T-helper 22 cell (primary cell): ENCODE measurements at places on chromosomes 13 and 19.

GRCh38 chr13:98048265-98048664, 94.6 kb upstream of the FARP1 start:
- DNase-seq: no peak

DNA sequence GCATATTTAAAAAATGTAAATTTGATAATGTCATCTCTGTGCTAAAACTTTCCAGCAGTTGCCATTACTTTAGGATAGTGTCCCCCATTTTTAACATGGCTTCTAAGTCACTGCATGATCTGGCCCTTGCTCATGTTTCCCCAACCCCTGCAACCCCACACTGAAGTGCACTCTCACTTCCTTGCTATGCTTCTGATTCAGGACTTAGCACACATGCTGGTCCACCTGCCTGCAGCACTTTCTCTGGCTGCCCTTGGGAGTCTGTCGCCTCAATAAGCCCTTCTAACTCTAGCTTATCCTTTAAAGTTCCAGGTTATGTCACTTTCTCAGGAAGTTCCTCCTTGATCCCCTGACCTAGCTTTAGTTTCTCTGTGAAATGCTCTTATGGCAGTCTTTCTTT, 241.0 kb downstream of the POSTN start:
- no peak for DNase-seq

GRCh38 chr19:44644402-44645016, 799 bp downstream of the PVR start:
- DNase-seq: no peak

DNA sequence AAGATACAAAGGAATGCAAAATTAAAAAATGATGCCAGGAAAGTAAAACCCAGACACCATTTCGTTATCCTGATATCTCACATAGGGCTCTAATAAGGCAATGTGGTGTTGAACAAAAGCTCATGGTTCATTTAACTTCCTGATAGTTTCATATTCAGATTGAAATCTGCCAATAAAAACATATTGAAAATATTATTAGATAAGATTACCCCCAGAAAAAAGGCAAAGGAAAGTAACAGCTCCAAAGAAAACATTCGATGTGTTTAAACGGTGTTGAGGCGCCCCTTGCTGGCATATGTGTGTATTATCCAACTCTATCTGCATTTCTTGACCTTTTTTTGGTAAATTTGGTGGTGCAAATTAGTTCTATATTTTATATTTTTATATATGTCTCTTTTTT, 75.9 kb downstream of the ESD start:
- peak; percentile 1 for DNase-seq

- DNase-seq: no peak
Measured at GRCh38 chr13:67643516-67644055, 413.4 kb upstream of the PCDH9 start.

- no peak for DNase-seq
Measured at GRCh38 chr19:37953171-37953917, 46.3 kb downstream of the SIPA1L3 start.

- no peak for DNase-seq
Measured at GRCh38 chr13:28494778-28495537, at the start of gene FLT1. FLT1 (minus strand) TSS chr13:28495128; CDS start chr13:28494843, 285 bp downstream.

- no peak for DNase-seq
Measured at GRCh38 chr13:82847595-82847994, 1034.7 kb downstream of the SLITRK1 start.

DNA sequence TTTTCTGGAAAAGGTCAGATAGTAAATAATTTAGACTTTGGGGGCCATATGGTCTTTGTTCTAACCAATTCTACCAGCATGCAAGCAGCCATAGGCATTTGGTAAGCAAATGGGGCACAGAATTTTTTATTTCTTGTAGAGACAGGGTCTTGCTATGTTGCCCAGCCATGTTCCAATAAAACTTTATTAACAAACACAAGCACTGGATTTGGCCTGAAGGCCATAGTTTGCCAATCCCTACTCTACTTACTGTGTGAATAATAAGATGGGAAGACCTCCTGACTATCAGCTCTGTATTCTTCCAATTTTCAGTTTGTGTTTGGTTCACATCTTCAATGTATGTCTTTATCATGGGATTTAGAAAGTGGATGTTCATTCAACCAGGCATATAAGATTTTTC, 53.0 kb upstream of the SERP2 start:
- DNase-seq: no peak

GRCh38 chr13:99158846-99159245, 41.8 kb upstream of the UBAC2 start:
- DNase-seq: no peak

GRCh38 chr13:91520952-91521351, 122.5 kb downstream of the GPC5 start:
- DNase-seq: no peak

GRCh38 chr19:32857584-32857983, 12.0 kb downstream of the SLC7A9 start:
- no peak for DNase-seq

GRCh38 chr13:31000889-31001288, 68.4 kb downstream of the TEX26 start:
- no peak for DNase-seq

DNA sequence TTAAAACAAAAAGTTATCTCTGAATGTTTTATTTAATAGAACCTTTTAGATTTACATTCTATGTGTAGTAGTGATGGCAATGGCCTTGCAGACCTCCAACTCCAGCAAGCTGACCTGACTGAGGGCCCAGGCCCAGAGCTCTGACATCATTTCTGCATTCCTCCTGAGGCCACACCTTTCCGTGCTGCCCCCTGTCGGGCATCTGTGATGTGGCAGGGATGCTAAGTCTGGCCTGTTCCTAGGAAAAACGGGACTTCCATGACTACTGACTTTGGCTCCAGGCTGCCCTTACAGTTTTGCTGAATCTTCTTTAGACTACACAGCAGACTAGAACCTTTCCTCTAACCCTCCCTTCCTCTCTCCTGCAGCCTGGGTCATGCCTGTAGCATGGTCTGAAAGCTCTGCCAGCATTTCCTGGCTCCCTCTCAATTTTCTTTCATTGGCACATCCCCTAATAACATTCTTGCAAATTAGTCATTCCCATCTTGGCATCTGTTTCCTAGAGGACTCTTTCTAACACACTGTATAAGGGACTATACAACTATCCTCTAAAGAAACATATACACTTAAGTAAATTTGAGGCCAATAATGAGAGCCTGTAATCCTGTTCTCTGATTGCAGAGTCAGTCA, 249.1 kb downstream of the GPC5 start:
- DNase-seq: no peak

GRCh38 chr13:41942462-41943094, 18.3 kb downstream of the VWA8 start:
- no peak for DNase-seq

DNA sequence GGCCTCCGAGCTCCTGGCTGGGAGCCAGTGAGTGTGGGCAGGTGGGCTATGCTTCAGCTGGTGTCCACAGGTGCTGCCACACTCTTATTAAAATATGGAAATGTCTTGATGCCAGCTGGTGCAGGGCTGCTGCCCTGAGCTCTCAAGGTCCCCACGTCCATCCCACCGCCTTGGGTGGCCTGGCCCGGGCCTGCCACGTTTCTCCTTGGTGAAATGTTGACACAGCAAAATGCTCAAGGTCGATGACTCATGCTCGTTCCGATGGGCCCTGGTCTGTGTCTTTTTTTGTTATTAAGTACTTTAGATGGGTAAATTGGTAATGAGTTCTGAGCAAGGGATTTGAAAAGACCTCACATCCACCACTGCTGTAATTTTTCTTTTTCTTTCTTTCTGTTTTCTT, 524.7 kb downstream of the MYO16 start:
- no peak for DNase-seq

DNA sequence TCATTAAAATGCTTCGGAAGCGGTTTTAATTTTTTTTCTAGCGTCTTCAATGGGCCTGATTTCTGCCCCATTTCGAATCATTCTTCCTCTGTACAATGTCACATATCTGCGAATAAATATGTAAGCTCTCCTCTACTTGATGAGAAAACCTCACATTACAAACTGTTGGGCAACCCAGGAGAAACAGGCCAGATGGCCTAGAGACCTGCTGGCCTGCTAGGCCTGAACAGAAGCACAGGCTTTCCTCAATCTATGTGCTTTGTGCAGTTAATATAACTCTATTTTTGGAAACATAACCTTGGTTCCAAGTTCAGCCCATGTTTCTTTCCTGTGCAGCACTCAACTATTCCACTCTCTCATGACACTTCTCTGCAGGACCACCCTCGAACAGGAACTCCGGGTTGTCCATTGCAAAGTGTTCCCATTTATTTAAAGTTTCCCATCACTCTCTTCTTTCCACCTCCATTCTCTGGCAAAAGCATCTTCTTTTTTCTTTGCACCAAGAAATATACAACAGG, 42.0 kb downstream of the DCLK1 start:
- DNase-seq: no peak

DNA sequence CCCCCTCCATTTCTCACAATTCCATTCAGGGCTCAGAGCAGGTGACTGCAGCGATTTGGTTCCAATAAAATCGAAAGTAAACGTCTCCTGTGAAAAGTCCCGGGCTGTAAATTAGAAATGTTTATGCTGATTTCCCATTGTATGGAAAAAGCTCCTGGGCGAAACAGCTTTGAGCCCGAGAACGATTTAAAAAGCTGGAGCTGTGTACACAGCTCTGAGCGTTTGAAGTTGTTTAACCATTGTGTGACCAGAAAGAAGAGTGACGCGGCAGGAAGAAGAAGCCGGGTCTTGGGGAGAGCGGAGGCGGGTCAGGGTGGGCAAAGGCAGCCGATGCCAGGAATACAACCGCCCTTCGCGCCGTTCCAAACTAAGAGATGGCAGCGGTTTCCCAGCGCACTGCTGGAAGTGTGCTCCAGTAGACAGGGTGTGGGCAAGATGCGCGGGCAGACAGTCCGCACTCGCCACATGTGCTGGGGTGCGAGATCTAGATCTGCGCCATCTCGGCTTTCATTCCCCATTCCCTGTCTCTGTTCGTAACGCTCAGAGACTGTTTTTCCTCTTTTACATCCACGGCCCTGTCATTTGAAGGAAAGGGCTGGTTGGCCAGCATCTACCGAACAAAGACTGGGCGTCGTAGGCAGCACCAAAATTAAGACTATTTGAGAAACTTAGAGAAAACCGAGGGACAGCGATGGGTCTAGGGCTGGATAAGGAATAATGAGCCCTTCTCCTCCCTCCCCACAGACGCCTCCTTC, 960 bp upstream of the GSX1 start:
- no peak for DNase-seq

DNA sequence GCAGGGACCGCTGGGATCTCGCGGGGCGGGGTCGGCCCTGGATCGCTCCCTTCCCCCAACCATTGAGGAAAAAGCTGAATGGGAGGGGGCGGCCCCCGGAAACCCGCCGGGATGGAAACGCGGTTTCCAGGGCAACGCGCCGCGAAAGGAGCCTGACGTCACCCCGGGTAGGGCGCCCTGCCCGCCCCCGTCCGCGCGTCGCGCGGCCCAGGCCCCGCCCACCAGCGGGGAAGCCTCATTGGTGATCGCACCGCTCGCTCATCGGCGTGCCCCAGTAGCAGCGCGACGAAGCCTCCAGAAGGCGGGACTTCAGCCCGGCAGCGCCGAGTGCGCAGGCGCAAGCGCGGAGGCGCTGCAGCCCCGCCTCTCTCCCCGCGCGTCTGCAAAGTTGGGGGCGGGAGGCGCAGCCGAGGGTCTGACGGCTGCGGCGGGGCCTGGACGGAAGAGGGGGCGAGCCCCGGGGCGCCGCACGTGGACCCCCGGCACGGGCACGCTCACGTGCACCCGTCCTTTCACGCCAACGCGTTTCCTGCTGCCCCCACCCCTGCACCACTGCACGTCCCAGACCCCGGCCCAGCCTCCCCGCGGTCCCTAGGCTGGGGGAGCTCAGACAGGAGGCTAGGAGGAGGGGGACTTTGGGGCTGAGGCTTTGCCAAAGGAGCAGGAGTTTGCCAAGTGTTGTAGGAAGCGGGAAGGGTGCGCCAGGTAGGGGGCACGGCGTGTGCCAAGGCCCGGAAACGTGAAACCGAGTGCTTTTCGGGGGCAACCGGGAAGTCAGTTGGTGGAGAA, 8.2 kb upstream of the CIRBP start:
- peak; percentile 95 for DNase-seq

GRCh38 chr13:96821381-96821780, 172.9 kb downstream of the OXGR1 start:
- no peak for DNase-seq

- no peak for DNase-seq
Measured at GRCh38 chr13:64958106-64958505, 2272.0 kb downstream of the PCDH9 start.

DNA sequence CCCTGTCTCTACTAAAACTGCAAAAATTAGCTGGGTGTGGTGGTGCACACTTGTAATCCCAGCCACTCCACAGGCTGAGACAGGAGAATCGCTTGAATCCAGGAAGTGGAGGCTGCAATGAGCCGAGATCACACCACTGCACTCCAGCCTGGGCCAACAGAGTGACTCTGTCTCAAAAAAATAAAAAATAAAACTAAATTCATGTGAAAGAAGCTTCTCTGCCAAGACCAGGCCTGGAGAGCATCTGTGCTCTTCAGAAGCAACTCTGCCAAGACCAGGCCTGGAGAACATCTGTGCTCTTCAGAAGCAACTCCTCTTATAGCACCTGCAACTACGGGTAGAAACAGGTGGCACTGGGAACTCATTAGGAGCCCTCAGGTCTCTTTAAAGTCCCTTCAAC, 37.7 kb downstream of the CRYL1 start:
- DNase-seq: no peak

DNA sequence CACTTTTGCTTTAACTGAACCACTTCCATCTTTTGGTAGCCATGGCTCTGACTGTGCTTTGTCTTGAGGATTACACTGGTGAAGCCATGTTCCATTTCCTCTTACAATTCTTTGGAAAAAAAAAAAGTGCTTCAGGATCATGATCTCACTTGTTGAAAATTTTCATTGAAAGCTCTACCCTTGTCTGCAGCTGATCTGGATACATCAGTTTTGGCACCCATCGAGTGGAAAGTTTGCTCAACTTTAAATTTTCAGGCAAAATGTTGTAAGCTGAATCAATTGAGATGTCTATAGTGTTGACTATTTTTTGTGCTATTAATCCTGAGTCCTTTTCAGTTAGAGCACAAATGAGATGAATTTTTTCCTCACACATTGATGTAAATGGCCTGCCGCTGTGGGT, 48.3 kb upstream of the RFXAP start:
- no peak for DNase-seq

GRCh38 chr13:21055016-21055415, 6.4 kb downstream of the LATS2 start:
- no peak for DNase-seq

DNA sequence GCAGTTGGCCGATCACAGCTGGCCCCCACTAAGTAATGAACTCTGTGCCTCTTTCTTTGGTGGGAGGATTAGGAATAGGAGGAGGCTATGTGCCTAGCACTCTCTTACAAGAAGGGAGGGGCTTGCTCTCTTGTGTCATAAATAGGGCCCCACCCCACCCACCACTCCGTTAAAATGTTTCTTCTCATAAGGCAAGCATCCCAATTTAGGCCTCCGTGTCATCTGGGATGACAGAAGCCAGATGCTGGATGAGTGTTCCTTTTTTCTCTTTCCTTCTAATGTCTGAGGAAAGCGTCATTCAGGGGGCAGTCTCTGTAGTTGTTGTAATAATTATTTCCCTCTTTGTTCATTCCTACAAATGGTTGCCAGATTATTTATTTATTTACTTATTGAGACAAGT, at the start of gene LIPE:
TSS of gene LIPE (minus strand) at position 76 of the 400 bp plus-strand sequence. CDS start 239 bp downstream, outside the sequence.
- no peak for DNase-seq
